ENCODE measurements at places on chromosomes 1 and 21.

DNA sequence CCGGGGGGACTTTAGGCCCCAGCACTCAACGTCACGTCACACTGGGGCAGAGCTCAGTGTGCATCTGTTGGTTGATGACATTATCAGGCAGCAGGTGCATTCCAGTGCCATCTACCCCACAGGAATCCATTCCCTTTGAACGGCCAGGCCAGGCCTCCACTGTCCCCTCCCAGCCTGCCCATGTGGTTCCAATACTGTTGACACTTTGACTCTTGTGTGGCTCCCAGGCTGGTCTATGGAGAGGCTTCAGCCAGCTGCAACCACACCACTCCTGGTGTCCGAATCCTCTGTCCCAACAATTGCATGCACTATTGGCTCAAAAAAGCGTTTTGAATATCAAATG, 92.0 kb upstream of the SIM2 start:
- DNase-seq: no peak

DNA sequence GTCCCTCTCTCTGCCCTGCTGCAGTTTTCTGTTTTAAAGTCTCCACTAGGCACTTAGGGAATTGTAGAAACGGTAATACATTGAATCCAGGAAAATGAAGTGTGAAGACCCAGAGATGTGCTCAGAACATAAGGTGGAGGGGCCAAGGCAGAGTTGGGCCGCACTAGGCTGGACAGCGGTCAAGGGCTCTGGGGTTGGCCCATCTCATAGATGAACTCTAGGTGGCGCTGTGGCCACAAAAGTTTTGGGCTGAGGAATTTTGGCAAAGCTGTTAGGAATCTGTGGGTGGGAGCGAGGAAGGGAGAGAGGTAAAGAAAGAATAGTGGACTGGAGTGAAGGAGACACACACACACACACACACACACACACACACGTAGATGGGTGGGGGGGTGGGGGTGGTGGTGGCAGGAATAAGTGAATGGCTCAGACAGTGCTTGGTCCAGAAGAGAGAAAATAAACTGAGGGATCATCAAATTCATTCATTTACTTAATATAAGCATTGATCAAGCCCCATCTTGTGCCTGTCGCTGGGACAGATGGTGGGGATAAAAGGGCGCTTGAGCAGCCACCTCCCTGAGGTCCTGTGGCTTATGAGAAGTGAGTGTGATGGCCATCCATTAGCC, 258.5 kb downstream of the TRABD2B start:
- DNase-seq: no peak

DNA sequence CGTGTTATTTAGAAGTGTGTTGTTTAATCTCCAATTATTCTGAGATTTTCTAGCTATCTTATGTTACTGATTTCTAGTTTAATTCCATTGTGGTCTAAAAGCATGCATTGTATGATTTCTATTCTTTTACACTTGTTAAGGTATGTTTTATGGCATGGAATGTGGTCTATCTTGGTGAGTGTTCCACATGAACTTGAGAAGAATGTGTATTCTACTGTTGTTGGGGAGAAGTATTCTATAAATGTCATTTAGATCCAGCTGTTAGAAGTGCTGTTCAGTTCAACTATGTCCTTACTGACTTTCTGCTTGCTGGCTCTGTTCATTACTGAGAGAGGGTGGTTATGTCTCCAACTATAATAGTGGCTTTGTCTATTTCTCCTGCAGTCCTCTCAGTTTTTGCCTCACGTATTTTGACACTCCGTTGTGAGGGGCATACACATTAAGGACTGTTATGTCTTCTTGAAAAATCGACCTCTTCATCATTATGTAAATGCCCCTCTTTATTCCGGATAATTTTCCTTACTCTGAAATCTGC, 12.0 kb upstream of the PLA2G5 start:
- DNase-seq: no peak

GRCh38 chr1:54949053-54949452, 31.4 kb upstream of the TMEM61 start:
- no peak for DNase-seq

- no peak for DNase-seq
Measured at GRCh38 chr1:109803901-109804331, 40.2 kb upstream of the EPS8L3 start.

DNA sequence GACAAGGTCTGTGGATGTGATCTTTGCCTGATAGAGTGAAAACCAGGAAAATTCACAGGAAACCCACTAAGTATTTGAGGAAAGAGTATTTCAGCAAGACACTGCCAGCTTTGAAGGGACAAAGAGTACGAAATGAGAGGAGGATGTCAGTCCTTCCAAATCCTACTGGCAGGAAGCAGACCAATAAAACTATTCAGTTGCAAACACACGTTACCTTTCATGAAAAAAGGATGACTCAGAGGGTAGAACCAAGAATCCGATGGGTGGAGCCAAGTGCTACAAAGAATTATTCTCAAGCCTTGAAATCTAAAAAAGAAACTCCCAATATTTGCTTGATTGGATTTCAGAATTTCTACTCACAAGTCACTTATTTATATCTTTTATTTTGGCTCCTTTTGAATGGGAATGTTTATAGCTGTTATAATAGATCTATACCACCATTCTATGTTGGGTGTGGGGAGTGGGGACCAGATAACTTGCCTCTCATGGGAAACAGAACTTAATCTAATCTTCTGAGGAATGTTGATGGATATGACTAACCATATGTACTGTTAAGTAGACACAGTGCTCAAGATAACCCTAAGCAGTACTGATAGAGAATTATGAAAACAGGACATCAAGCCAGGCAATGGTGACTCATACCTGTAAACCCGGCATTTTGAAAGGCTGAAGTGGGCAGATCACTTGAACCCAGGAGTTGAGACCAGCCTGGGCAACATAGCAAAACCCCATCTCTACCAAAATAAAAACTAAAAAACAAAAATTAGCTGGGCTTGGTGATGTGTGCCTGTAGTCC, 19.3 kb upstream of the HEATR1 start:
- DNase-seq: no peak

DNA sequence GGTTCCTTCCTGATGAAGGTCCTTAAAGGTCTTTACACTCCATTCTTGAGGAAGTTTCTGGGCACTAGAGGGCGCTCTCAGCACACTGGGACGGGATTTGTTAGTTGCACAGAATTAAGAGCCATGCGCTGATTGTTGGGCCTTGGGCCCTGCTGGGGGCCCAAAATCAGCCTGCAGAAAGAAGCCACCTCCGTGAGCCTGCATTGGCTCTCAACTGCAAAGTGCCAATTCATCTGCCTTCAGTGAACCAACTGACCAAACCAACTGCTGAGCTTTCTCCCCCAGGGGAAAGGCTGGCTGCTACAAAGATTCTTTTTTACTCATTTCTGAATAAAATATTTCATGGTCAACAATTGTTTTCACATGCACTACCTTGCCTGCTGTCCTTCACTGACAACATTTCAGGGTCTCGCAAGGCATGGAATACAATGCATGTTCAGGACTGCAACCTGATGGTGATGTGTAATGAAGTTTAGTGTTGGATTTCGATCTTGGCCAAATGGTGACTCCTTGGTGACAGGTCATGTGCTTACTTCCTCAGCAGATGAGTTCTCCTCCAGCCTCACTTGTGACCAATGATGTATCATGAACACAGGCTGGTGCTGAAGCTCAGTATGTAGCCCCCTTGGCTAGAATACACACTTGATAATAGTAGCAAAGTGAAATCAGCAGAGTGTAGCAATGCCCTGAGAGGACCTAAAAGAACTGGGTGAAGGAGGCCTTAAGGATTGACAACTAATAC, 45.7 kb upstream of the PRDX6 start:
- DNase-seq: peak; percentile 80

GRCh38 chr1:162633081-162633762, 958 bp downstream of the DDR2 start:
- no peak for DNase-seq

GRCh38 chr1:10528066-10529014, 53.6 kb downstream of the PEX14 start:
- DNase-seq: peak; percentile 49

GRCh38 chr1:166189126-166189525, 22.3 kb upstream of the FAM78B start:
- no peak for DNase-seq

DNA sequence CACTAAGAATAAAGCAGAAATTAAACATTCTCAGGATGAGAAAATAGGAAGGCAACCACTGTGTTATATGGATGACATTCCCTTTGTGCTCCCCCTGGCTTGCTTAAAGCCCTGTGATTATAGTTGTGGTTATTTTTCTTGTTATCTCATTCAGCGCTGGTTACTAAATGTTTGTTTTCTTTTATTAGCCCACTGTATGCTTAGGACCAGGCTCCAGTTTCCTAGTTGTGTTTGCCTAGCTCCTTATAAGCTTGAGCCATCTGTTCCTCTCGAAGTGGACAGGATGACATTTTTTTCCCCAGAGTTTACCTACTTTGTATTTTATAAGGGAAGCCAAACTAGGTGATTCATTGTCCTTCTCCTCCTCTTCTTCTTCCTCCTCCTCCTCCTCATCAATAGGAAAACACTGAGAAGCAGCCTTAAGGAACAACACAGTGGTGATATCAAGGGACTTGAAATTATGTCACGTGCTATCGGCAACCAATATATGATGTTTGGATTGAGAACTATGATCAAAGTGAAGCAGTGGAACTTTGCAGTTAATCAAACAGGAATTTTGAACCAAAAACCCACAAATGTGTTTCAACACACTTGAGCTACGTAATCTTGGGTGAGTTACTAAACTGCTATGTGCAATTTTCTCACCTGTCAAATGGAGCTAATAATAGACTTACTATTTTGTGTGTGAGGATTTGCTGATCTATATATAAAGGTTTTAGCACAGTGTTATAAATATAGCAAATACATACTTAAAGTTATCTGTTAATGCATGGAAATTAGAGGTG, 35.1 kb upstream of the RGS7 start:
- no peak for DNase-seq

- DNase-seq: no peak
Measured at GRCh38 chr1:109259674-109260557, 10.6 kb downstream of the CELSR2 start.

DNA sequence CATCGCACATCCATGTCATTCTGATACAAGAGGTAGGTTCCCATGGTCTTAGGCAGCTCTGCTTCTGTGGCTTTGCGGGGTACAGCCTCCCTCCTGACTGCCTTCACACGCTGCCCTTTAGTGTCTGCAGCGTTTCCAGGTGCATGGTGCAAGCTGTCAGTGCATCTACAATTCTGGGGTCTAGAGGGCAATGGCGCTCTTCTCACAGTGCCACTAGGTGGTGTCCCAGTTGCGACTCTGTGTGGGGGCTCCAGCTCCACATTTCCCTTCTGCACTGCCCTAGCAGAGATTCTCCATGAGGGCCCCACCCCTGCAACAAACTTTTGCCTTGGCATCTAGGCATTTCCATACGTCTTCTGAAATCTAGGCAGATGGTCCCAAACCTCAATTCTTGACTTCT, 138.2 kb upstream of the BRINP3 start:
- no peak for DNase-seq

DNA sequence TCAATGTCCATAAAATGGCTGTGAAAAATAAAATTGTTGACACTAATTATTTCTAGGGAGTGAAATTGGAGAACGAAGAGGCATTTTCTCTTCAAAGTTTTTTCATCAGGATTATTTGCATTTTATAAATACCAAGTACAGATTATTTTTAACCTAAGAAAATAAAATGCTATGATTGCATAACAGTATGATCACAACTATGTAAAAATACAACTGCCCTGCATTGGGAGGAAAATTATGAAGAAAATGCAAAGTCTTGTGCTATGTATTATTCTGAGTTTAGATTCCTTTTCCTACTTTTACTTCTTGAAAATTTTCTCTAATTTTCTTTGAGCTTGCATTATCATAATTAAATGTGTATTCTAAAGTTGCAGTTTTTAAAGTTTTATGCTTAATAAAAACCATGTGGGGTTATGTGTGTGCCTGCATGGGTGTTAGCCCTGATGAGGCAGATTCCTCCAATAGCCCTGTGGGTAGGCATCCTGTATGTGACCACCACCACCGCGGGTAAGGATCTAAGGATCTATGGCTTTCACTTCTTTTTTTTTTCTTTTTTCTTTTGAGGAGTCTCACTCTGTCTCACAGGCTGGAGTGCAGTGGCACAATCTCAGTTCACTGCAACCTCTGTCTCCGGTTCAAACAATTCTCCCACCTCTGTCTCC, 24.7 kb downstream of the STX6 start:
- no peak for DNase-seq

- DNase-seq: no peak
Measured at GRCh38 chr1:228983231-228983660, 248.0 kb downstream of the RHOU start.

DNA sequence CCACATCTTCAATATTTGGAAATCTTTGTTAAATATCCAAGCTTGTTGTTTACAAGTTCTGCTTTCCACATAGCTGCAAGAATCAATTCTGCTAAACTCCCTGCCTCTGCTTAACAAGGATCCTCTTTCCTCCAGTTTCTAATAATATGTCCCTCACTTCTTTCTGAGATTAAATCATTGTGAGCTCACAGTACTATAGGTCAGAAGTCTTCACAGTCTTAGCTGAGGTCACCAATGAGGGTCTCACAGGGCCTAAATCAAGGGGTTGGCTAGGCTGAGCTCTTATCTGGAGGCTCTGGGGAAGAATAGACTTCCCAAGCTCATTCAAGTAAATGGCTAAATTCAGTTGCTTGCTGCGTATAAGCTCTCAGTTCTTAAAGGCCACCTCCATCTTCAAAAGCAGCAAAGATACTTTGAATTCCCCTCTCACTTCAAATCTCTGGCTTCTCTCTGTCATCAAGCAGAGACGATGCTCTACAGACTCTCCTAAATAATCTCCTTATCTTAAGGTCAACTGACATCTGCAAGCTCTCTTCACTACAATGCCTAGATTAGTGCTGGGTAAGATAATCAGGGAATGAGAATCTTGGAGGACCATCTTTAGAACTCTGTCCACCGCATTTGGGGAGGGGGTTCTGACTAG, 175.3 kb downstream of the PLPPR4 start:
- DNase-seq: no peak

- DNase-seq: no peak
Measured at GRCh38 chr1:236067854-236068454, 3.1 kb upstream of the NID1 start.

Measured in amniotic stem cell (primary cell).